ENCODE measurements at places on chromosomes 12 and 14. TPM values are rescaled to one million over a fixed set of nuclear protein-coding genes. Genes with fewer than 3 reads are reported as not detected.

The KERA gene
- not detected for polyA plus RNA-seq

The SMCO2 gene
- 0.60 TPM for polyA plus RNA-seq

The CD163L1 gene
- polyA plus RNA-seq, result 2.2 TPM

The CACNA2D4 gene
- polyA plus RNA-seq, result 1.9 TPM

The TM7SF3 gene
- 93.8 TPM for polyA plus RNA-seq

The PTCSC3 gene
- polyA plus RNA-seq, result 0.67 TPM

The MGST1 gene
- polyA plus RNA-seq, result 29.8 TPM

The MMP14 gene
- polyA plus RNA-seq, result 125 TPM

The DEPDC4 gene
- polyA plus RNA-seq, result 7.2 TPM

DNA sequence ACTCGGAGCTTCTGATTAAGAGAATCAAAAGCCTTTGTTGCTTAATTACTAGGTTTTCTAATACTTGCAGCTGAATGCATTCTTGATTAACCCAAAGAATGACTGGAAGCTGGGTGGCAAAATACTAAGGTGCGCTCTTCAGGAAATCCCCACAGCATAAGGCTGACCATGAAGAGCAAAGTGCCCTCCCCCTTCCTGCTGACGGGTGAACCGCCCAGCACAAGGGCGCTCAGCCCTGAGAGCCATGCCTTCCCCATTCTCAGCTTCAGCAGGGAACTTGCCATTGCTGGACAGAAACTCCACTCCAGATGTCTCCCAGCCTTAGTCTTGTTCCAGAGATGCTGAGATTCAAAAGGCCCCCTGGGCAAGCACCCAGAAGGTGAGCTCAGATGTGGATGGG lies 27.2 kb upstream of the FBRSL1 start:
- no peak for DNase-seq

DNA sequence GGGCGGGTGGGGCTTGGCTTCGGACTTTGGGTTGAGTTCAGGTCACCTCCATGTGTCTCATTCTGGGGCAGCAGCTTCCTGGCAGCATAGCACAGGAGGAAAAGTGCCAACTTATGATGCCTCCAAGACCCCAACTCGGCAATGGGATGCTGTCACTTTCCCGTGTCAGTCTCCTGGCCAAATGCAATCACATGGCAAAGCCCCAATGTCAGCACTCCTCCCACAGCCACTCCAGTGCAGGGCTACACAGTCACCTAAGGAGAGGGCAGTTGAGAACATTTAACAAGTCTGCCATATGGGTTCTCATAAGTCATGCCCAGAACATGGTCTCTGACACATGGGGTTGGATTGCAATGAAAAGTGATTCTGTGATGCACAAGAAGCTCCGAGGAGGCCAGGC lies 26.7 kb downstream of the ELK3 start:
- DNase-seq, result no peak

DNA sequence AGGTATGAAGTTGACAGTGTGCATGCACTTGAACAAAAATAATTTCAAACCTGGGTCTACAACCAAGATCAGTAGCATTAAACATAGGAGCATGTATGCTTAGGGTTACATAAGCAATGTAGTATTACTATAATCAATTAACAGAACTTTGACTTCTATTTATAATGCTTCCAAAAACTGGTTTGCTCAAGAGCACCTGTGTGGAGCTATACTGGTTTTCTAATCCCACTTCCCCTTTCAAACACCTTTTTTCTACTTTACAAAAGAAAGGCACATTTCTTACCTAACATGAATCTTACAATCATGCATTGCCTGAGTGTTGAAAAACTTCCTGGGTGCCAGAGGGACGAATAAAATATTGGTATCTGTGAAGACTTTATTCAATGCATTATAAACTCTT lies 72.7 kb downstream of the EFCAB11 start:
- DNase-seq, result no peak

GRCh38 chr14:94574336-94574735 lies 6.9 kb upstream of the SERPINA5 start:
- no peak for DNase-seq

DNA sequence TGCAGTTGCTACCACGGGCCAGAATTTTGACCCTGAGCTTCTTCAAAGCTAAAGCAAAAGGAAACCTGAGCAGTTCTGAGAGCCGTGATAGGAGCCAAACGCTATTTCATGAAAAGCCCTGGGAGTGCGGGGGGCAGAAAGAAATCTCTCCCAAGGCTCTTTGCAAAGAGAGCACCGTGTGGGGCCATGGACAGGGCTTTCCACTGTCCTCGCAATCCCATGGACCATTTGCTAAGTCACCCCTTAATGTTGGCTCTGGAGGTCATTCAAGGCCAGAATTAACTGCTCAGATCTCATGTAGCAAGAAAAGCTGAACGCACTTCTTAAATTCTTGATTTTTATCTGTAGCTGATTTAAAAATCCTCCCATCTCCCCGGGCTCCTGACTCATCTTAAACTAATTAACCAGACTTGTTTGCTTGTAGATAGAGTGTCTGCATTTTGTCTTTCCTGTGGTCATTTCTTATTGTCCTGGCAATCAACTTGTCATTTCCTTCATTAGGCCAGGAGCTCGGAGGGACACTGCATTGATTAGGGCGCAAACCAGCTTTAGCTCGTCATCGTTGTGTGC lies 24.8 kb downstream of the CLSTN3 start:
- no peak for DNase-seq

DNA sequence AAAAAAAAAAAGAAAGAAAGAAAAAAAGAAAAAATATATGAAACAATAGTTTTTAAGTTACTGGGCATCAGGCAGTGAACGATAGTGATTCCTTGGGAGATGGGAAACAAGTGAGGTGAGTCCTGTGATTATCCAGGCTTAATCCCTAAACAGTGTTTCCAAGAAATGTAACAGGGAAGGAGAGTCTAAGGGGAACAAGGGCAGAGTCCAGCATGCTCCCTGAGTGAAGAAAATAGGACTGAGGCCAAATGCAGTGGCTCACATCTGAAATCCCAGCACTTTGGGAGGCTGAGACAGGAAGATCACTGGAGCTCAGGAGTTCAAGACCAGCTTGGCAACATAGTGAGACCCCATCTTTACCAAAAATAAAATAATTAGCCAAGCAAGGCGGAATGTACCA lies 40.7 kb downstream of the R3HDM2 start:
- no peak for DNase-seq

- DNase-seq, result no peak
These were observed 11.9 kb upstream of the LRP1-AS start for GRCh38 chr12:57159311-57159710.

DNA sequence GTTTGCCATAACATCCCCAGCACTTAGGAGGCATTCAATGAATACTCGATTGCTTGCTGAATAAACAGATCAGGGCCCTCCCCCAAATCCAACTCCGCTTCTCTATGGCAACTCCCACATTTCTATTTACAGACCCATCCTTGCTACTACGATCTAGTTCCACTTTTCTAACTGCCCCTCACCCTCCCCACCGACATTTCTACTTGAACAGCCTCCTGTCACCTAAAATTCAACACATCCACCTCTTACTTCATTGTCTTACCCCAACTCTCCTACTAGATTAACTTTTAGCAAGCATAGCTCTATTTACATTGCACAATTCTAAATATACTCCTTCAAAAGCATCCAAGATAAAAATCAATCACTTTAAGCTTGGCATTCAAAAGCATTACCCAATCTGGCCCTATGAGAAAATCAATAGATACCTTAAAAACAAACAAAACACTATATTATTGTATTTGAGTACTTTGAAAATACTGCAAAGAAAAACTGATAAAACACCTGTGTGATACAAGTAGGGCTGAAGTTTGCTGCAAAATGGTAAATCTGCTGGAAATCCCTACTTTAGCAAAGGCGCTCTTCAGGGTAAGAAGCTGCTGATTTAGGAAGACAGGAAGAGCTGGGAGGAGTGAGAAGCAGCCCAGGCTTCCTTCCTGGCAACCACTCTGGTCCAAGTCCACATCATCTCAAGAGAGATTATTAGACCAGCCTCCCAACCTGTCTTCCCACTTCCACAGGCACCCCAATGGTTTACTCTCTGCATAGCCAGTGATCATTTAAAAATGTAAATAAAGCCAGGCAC lies 96.4 kb downstream of the HECTD4 start:
- no peak for DNase-seq

GRCh38 chr14:55136885-55137786 lies 8.1 kb downstream of the LGALS3 start:
- peak; percentile 62 for DNase-seq

- DNase-seq, result no peak
These were observed 94.1 kb downstream of the LGMN start for GRCh38 chr14:92654239-92654901.

- DNase-seq, result no peak
These were observed 25.4 kb downstream of the DNAH10 start for GRCh38 chr12:123787466-123787865.

DNA sequence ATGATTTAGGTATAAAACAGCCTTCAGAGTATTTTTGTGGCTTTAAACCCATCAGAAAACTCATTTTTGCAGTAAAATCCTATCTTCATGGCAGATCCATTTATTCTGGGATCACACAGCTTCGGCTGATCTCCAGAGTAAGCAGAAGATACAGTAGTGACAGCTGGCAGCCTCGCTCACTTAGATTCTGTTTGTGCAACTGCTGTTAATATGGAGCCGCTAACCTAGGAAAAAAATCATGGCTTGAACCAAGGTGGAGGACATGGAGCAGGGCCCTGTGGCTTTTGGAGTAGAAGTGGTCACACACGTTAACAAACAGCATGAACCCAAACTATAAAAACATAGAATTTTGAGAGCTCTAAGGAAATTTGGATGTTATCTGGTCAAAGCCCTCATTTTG lies 137.2 kb upstream of the ARHGAP5 start:
- DNase-seq, result no peak

GRCh38 chr12:92199819-92200576 lies 54.4 kb upstream of the BTG1 start:
- DNase-seq, result no peak

- no peak for DNase-seq
These were observed 39.1 kb downstream of the SPATA7 start for GRCh38 chr14:88424573-88424972.

- DNase-seq, result no peak
These were observed 54.0 kb upstream of the CISTR start for GRCh38 chr12:53805791-53806190.

- no peak for DNase-seq
These were observed 1.7 kb downstream of the TNFRSF1A start for GRCh38 chr12:6340032-6340638.

GRCh38 chr12:3152892-3153291 lies 75.7 kb downstream of the TSPAN9 start:
- DNase-seq, result no peak

- DNase-seq, result no peak
These were observed 18.5 kb downstream of the RPGRIP1 start for GRCh38 chr14:21298358-21298757.

DNA sequence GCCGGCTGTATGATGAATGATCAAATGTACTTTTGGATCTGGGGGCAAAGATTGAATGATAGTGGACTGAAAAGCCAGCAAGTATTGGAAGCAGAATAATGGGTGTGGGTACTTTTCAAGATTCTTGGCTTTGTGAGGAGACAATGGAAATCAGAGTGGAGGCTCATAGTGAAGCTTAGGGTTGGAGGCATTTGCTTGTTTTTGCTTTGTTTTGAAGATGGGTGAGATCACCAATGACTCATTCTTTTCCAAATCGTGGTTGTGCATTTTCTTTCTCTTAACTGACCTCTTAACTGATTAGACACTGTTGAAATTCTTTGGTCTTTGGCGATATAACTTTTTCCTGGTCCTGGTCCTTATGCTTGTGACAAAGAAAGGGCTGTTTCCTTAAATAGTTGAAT lies 54.4 kb downstream of the PELI2 start:
- DNase-seq, result no peak

GRCh38 chr12:93015871-93016751 lies 87.0 kb upstream of the EEA1 start:
- peak; percentile 43 for DNase-seq

GRCh38 chr14:105374389-105374788 lies 23.9 kb upstream of the TEX22 start:
- DNase-seq, result no peak
